ENCODE measurements at places on chromosomes 11 and 22. TPM values are rescaled to one million over a fixed set of nuclear protein-coding genes. Genes with fewer than 3 reads are reported as not detected.

The MS4A6A gene
- not detected for total RNA-seq

The ZP1 gene
- not detected for total RNA-seq

The GDPD4 gene
- total RNA-seq, result not detected

DNA sequence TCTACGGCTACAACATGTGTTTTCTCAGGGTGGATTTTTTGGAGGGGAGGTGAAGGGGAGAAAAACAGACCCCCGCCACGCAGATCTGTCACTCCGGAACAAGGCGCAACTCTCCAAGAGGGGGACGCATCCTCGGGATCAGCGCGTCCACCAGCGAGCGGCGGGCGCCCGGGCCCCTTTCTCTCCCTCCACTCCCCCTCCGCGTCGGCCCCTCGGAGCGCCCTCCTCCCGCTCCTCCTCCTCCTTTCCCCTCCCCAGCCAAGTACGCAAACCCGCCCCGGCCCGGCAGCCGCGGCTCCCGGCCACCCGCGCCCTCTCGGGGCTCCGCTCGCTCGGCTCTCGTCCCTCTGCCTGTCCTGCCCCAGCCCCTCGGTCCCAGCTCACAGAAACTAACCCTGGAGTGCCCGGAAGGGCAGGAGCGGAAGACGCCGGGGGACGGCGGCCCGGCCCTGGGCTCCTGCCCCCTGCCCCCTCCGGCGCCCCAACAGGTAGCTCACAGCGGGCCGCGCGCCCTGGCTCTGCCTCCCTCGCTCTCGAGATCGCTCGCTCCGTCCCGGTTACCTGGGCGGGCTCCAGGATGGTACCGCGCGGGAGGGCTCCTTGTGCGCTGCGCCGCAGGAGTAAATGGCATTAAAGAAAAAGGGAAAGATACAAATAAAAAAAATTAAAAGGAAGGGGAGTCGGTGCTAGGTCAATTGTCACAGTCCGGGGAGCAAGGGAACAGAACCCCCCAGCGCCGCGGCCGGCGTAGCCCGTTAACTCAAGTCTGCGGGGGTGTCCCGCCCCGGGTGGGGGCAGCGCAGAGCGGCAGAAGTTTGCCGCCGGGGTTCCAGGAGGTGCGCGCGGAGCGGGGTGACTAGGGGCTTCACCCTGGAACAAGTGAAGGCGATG, 131.4 kb upstream of the C11orf58 start:
- DNase-seq, result no peak

GRCh38 chr11:101030692-101031091, 98.9 kb downstream of the PGR start:
- no peak for DNase-seq

GRCh38 chr22:30286813-30287647, 2.3 kb downstream of the CASTOR1 start:
- peak; percentile 93 for DNase-seq

GRCh38 chr11:1131033-1131911, 26.5 kb upstream of the MUC5AC start:
- DNase-seq, result no peak

- DNase-seq, result peak; percentile 27
Observed at GRCh38 chr22:38397189-38398085, 57.6 kb downstream of the KCNJ4 start.
